ENCODE measurements at places on chromosomes 12 and 14.

DNA sequence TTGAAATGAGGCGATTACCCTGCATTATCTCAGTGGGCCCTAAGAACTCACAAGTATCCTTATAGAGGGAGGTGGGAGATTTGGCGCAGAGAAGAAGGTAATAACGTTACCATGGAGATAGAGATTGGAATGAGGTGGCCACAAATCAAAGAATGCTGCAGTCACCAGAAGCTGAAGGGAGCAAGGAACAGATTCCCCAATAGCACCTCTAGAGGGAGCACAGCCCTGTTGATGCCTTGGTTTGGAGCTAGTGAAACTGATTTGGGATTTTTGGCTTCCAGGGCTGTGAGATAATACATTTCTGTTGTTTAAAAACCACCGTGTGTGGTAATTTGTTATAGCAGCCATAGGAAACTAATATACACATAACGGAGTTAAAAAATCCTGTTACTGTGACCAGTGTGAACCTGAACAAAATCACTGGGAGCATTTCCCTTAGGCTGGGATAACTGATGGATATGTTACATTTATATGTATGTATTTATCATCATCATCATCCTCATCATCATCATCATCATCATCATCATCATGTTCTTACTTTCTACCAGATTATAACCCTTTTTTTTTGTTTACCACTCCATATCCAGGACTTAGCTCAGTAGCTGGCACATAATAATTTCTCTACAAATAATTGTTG, 100.3 kb downstream of the LIN7A start:
- DNase-seq = no peak

DNA sequence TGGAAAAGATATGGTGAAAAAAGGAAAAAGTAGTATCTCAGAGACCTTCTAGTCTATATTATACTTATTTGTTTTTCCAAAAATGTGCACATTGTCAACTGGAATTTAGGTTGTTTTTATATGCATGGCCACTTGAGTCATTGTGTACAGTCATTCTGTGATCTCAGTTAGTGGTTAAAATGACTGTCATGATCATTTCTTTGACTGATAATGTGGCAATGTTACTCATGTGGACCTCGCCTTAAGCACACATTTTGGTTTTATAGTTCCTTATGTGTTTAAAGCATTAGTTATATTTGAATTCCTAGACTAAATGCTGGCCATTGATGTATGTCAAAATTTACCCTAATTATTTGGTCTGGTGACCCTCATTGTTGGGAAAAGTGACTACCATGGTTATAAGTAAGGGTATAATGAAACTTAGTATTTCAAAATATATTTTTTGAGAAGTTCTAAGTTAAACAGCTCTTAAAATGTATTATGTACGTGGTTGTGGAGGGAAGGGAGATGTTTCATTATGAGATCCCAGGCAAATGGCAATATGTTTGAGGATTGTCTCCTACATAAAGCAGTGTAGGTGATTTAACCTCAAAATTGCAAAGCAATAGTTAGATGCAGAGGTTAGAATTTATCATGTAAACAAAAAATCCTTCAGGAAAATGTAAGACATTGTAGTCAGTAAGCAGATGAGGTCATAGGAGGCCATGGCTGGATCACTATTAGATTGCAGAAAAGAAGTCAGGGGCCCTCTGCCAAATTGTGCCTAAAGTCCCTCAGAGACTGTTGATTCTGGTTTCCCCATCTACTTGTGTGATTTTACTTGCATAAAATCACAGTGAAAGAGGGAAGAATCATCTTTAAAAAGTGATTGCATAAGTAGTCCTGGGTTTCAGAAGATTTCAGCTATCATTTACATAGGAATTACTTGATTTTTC, 17.5 kb downstream of the PNMA1 start:
- DNase-seq = no peak

GRCh38 chr14:101120641-101121507, 217.4 kb upstream of the RTL1 start:
- DNase-seq = no peak

DNA sequence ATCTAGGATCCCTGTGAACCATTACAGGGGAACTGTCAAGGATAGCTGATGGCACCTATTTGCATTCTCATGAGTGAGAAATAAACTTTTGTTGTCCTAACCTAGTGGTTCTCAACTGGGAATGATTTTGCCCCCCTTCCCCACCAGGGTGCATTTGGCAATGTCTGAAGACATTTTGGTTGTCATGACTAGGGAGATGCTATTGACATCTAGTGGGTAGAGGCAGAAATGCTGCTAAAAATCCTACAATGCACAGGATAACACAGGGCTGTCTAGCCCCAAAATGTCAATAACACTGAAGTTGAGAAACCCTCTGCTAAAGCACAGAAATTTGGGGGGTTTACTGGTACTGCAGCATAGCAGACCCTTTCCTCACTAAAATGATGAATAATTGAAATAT, 140.9 kb upstream of the SRRM4 start:
- no peak for DNase-seq

- no peak for DNase-seq
Measured at GRCh38 chr14:90573385-90574105, 176.7 kb downstream of the CALM1 start.

- DNase-seq = no peak
Measured at GRCh38 chr14:69317780-69318179, 57.8 kb downstream of the GALNT16 start.

Data from stimulated activated CD4-positive, alpha-beta T cell treated with anti-CD3 and anti-CD28 coated beads, Interleukin-1b, Interleukin-23, amount 100 ng/mL, for 4 hours (primary cell).